Hepatocyte (in vitro differentiated cells): ENCODE measurements at places on chromosomes 2 and 18.

GRCh38 chr18:62545098-62545497 is 22.3 kb downstream of the ZCCHC2 start:
- H3K27me3 ChIP-seq, result no peaks in the 10 kb centered on the region
- H3K27ac ChIP-seq, result no peak overlapping the region
- no peaks in the 10 kb centered on the region for H3K4me1 ChIP-seq
- no peak for DNase-seq
- no peak overlapping the region for H3K4me3 ChIP-seq

DNA sequence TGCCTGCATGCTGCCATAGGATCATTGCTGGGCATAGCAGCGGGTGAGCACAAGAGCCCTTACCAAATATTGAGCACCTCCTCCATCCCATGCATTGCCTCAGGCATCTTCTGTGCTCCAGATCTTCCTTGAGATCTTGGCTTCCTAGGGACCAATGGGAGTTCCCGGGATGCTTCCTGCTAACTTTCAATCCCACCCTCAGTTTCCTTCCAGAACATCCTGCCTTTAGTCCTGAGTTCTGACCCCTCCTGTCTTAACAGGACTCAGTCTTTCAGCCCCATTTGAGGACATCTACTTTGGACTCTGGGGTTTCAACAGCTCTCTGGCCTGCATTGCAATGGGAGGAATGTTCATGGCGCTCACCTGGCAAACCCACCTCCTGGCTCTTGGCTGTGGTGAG is 15.3 kb downstream of the SLC14A1 start:
- H3K27ac ChIP-seq, result no peak overlapping the region
- no peaks in the 10 kb centered on the region for H3K36me3 ChIP-seq
- DNase-seq, result no peak
- H3K4me3 ChIP-seq, result no peak overlapping the region
- no peaks in the 10 kb centered on the region for H3K4me1 ChIP-seq

- H3K27ac ChIP-seq, result peak overlapping the region; percentile 71
- H3K27me3 ChIP-seq, result no peaks in the 10 kb centered on the region
- no peak for DNase-seq
- no peak overlapping the region for H3K4me3 ChIP-seq
- peaks cover 6% of the 10 kb centered on the region for H3K4me1 ChIP-seq
These were observed 45.0 kb upstream of the CYTIP start for GRCh38 chr2:157488877-157489276.

- no peaks in the 10 kb centered on the region for H3K4me1 ChIP-seq
- no peak for DNase-seq
- H3K27me3 ChIP-seq, result no peaks in the 10 kb centered on the region
- no peaks in the 10 kb centered on the region for H3K36me3 ChIP-seq
- no peak overlapping the region for H3K27ac ChIP-seq
These were observed 32.6 kb upstream of the GPR39 start for GRCh38 chr2:132383956-132384355.

DNA sequence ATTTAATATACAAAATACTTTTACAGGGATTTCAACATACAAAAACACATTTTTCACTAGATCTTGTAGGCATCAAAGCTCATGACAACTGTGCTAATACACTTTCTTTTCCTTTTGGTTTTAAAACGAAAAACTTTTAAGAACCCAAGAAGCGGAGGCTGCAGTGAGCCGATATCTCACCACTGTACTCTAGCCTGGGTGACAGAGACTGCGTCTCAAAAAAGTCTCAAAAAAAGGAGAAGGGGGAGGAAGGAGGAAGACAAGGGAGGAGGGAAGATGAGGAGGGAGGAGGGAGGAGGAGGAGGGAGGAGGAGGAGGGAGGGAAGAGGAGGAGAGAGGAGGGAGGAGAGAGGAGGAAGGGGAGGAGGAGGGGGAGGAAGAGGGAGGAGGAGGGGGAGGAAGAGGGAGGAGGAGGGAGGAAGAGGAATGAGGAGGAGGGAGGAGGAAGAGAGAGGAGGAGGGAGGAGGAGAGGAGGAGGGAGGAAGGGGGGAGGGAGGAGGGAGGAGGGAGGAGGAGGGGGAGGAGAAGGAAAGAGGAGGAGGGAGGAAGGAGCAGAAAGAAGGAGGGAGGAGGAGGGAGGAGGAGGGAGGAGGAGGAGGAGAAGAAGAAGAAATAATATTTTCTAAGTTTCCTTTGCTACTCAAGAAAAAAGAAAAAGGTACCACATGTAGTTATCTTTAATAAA is 13.8 kb downstream of the ROCK2 start:
- no peak overlapping the region for H3K27ac ChIP-seq
- no peak for DNase-seq
- H3K4me1 ChIP-seq, result peaks cover 5% of the 10 kb centered on the region
- H3K36me3 ChIP-seq, result no peaks in the 10 kb centered on the region
- H3K27me3 ChIP-seq, result no peaks in the 10 kb centered on the region

DNA sequence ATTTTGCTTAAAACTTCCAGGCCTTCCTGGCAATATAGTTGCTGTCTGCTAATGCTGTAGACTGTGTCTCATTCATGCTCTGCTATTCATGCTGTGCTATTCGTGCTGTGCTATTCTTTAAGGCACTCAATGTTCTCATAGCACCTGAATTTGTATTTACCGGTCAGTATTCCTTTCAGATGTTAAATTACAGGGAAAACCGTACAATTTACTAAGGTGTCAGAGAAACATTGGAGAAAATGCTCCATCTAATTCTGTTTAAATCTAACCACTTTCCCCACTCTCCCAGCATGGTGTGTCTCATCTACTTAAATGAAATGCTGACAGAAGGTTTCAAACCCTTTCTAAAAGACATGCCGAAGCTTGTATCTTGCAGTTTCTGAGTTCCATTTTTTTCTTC is 25.0 kb downstream of the FAM171B start:
- no peaks in the 10 kb centered on the region for H3K27me3 ChIP-seq
- no peak for DNase-seq
- no peaks in the 10 kb centered on the region for H3K36me3 ChIP-seq
- no peak overlapping the region for H3K27ac ChIP-seq
- no peaks in the 10 kb centered on the region for H3K4me1 ChIP-seq

- no peak for DNase-seq
- no peaks in the 10 kb centered on the region for H3K36me3 ChIP-seq
- H3K27me3 ChIP-seq, result no peaks in the 10 kb centered on the region
- H3K4me3 ChIP-seq, result no peak overlapping the region
- H3K4me1 ChIP-seq, result peaks cover 5% of the 10 kb centered on the region
- H3K27ac ChIP-seq, result no peak overlapping the region
These were observed 95.5 kb upstream of the COL3A1 start for GRCh38 chr2:188878716-188879115.

DNA sequence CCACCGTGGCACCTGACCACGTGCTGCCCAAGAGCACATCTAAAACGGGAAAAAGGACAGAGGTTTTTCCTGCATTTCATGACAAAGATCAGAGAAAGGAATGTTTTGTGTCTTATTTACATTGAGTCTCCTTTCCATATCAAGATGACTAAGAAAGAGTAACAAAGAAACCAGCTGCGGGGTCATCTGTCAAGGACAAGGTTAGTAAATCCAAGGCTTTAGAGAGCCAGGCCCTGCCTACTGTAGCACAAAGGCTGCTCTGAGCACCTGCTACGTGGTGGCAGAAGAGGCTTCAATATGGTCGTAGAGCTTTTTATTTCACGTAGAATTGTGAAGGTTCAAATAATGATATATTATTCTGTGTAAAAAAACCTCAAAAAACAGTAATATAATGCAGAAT is 51.0 kb downstream of the PRELID3A start:
- H3K27me3 ChIP-seq, result no peaks in the 10 kb centered on the region
- H3K27ac ChIP-seq, result no peak overlapping the region
- H3K36me3 ChIP-seq, result no peaks in the 10 kb centered on the region

- H3K27ac ChIP-seq, result no peak overlapping the region
- no peak overlapping the region for H3K4me3 ChIP-seq
- H3K4me1 ChIP-seq, result no peaks in the 10 kb centered on the region
- DNase-seq, result peak; percentile 35
- no peaks in the 10 kb centered on the region for H3K27me3 ChIP-seq
These were observed 14.4 kb downstream of the EFR3B start for GRCh38 chr2:25056098-25056821.

GRCh38 chr18:5414546-5414945 is 119.0 kb upstream of the ZBTB14 start:
- no peaks in the 10 kb centered on the region for H3K4me1 ChIP-seq
- H3K27me3 ChIP-seq, result no peaks in the 10 kb centered on the region
- DNase-seq, result no peak

GRCh38 chr2:238821391-238821790 is 26.5 kb upstream of the TWIST2 start:
- no peak for DNase-seq
- H3K36me3 ChIP-seq, result no peaks in the 10 kb centered on the region
- H3K4me3 ChIP-seq, result no peak overlapping the region
- no peaks in the 10 kb centered on the region for H3K4me1 ChIP-seq
- no peak overlapping the region for H3K27ac ChIP-seq

DNA sequence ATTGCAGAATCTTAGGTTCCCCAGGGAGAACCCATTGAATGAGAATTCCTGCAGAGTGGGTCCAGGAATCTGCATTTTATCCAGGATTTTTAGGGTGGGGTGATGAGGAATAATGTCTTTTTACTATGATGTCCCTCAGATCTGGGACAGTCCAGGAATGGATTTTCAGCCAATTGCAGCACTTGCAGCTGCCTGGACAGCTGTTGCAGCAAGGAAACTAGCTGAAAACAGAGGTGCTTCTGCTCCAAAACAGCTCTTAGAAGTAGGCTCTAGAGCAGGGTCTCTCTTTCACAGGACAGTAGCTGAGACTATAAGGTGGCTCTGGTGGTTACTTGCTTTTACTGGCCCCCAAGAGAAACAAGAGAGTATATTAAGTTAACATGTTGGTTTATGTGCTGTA is 9.1 kb downstream of the GLI2 start:
- H3K36me3 ChIP-seq, result no peaks in the 10 kb centered on the region
- peaks cover 30% of the 10 kb centered on the region for H3K4me1 ChIP-seq
- no peak for DNase-seq
- H3K27me3 ChIP-seq, result peaks cover 34% of the 10 kb centered on the region
- H3K27ac ChIP-seq, result no peak overlapping the region
